Colonic mucosa (tissue), 4 donors: ENCODE measurements at places on chromosomes 7 and 10. TPM values are rescaled to one million over a fixed set of nuclear protein-coding genes. Genes with fewer than 3 reads are reported as not detected.

Gene SKAP2
- 46.9 TPM for total RNA-seq

Gene TPK1
- total RNA-seq, result 8.0 TPM

Gene C10orf53
- total RNA-seq, result not detected

Gene FAM25C
- total RNA-seq, result not detected

Gene NPTX2
- total RNA-seq, result 0.89 TPM

Gene RASA4B
- 30.0 TPM for total RNA-seq

Gene SORBS1
- total RNA-seq, result 150 TPM

Gene ERVW-1
- total RNA-seq, result not detected

Gene CTTNBP2
- 1.8 TPM for total RNA-seq

Gene NACAD
- total RNA-seq, result 3.3 TPM

Gene FRMPD2
- 0.35 TPM for total RNA-seq

Gene EN2
- not detected for total RNA-seq

Gene PKD2L1
- total RNA-seq, result 0.50 TPM

Gene FXYD4
- not detected for total RNA-seq

Gene SLC39A12
- 0.13 TPM for total RNA-seq

Gene CALML3
- 0.40 TPM for total RNA-seq

Gene NYAP1
- total RNA-seq, result 0.44 TPM

Gene CLDN3
- 634 TPM for total RNA-seq

Gene KNDC1
- total RNA-seq, result 0.29 TPM

Gene MAGI2
- 2.4 TPM for total RNA-seq

Gene POLR2J3
- total RNA-seq, result 32.9 TPM

Gene ZNF365
- not detected for total RNA-seq

Gene IKZF1
- total RNA-seq, result 4.9 TPM

Gene NEUROD6
- total RNA-seq, result not detected

Gene GRM3
- not detected for total RNA-seq

Gene PTPRZ1
- total RNA-seq, result 1.2 TPM

Gene ZNF12
- 22.0 TPM for total RNA-seq

Gene PLXDC2
- total RNA-seq, result 12.5 TPM

Gene CNPY1
- total RNA-seq, result not detected

Gene CHRM2
- total RNA-seq, result 0.30 TPM

Gene TCAF2
- total RNA-seq, result 0.32 TPM

Gene TDRD1
- 0.57 TPM for total RNA-seq

Gene ZNF25
- total RNA-seq, result 4.2 TPM

Gene ABCF2
- 38.3 TPM for total RNA-seq

Gene TSPAN13
- 156 TPM for total RNA-seq

Gene MYL10
- total RNA-seq, result not detected
